ENCODE measurements at places on chromosomes 16 and 17.

DNA sequence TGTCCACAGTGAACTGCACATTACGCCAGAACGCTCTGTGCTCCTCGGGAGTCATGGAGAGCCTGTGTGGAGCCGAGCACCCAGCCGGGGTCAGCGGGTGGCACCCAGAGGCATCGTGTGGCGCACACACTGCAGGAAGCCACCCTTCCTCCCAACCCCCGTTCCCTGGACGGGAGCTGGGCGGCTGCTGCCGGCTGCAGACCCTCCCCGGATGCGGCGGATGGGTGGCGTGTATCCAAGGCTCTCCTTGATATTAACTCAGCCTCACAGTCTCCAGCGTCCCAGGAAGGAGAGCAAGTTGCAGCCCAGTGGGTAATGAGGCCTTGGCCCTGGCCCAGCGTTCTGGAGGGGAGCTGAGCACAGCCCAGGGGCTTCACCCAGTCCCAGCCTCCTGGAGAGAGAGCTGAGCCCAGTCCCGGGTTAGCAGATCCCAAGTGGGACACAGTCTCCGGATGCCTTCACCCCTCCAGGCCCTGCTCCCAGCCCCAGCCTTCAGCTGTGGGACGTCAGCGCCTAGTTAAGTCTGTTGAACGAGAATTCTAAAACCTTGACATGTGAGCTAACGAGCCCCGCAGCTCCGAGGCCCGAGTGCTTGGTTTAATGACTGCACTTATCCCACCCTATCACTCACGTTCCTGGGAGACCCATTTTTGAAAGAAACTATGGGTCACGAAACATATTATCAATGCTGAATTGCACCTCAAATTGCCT is 86.6 kb downstream of the TBC1D16 start:
- no peak for DNase-seq

DNA sequence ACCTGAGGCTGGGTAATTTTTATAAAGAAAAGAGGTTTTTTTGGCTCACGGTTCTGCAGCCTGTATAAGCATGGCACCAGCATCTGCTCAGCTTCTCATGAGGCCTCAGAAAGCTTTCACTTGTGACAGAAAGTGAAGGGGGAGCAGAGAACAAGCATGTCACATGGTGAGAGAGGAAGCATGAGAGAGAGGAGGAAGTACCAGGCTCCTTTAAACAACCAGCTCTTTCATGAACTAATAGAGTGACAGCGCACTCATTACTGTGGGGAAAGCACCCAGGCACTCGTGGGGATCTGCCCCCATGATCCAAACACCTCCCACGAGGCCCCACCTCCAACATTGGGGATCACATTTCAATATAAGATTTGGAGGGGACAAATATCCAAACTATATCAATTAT is 86.8 kb downstream of the USP32 start:
- peak; percentile 6 for DNase-seq

GRCh38 chr16:53515259-53515658 is 12.2 kb upstream of the AKTIP start:
- no peak for DNase-seq

DNA sequence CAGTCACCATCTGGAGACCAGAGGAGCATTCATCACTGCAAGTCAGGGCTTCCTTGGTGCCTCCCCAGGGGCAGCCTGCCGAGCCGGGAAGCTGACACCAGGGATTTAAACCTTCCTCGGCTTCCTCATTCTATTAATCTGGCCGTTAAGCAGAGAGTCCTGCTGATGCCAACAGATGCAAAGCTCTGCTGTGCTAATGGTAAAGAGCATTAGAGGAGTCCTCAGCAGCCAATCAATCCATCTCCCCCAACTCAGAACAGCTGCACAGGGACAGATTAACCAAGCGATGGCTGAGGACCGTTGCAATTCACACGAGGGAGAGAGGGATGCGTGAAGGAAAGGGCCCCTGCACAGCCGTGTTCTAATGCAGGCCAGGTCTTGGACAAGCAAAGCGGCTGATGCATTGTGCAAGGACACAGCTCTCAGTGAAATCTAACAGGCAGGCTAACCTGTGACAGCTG is 116.6 kb downstream of the XYLT1 start:
- DNase-seq = no peak

DNA sequence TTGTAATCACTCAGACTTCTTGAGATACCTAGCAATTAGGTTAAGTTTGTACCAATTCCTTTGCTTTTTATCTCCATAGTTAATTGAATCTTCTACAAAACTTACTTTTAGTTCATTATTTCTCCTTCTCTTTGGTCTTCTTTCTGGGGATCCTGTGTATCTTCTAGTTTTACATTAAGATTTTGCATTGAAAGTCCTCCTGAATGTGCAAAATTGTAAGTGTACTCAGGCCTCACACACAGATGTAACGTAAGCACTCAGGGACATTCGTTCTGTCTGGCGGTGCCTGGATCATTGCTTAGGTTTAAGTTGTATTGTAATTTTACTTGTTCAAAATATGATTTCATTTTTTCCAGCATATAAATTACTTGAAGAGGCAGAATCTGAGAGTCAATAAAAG is 222.6 kb upstream of the CPHXL start:
- DNase-seq = no peak

DNA sequence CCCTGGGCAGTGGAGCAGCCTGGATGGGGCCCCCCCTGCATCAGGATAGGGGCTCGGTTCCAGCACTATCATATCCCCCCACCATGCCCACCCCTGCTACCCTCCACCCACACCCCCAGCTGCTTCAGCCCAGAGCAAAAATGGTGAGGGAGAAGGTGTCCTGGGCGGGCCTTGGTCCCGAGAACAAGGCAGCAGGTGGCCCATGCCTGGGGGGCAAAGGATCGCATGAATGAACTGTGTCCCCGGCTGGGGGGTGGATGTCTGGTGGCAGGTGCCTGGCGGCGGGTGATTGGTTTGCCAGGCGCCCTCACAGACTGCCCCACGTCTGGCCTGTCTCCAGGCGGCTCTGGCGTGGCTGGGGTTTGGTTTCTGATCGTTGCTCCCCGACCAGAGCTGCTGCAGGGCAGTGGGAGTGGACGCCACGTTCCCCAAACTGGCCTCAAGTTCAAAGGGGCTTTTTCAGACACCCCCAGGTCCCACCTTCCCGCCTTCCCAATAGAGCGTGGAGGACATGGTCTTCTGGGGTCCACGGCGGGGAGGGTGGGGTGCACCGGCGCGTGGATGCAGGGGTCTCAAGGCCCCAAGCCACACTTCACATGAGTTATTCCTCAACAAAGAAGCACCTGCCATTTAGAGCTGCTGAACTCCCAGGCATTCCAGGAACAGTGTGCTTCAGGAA is 12.6 kb downstream of the UTS2R start:
- DNase-seq = no peak

All from central memory CD4-positive, alpha-beta T cell (primary cell).